ENCODE measurements at places on chromosomes 4 and X. TPM values are rescaled to one million over a fixed set of nuclear protein-coding genes. Genes with fewer than 3 reads are reported as not detected.

- DNase-seq, result no peak
Observed at GRCh38 chr4:13299343-13299742, 184.8 kb downstream of the RAB28 start.

Gene IQSEC2
- total RNA-seq, result 8.4 TPM

DNA sequence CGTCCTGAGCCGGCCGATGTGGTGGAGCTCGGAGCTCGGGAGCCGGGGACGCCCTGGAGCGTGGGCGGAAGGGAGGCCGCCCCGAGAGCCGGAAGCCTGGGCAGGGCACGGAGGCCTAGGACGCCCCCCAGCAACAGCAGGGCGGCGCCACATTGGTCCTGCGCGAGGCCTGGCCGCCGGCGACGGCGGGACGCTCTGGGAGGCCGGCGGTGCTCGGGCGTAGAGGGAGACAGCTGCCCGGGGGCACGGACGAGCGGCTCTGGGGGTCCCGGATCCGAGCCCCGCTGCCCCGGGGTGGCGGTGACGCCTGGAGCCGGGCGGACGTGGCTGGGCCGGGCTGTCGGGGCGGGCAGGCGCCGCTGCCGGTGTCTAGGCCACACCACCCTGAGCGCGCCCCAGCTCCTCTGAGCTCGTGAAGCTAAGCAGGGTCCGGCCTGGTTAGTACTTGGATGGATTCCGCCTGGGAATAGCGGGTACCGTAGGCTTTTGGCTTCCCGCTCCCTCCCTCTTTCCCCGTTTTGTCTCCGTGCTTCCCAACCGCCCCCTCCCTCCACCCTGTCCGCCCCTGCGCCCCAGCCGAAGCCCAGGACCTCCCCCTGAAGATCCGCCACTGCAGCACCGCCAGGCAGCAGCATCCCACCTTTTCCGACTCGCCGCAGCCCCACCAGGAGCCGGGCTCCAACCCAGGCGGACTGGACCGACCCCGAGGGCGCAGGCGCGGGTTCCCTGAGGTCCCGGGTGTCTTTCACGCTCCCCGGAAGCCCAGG, 12.1 kb downstream of the FRG2 start:
- DNase-seq, result peak; percentile 52

DNA sequence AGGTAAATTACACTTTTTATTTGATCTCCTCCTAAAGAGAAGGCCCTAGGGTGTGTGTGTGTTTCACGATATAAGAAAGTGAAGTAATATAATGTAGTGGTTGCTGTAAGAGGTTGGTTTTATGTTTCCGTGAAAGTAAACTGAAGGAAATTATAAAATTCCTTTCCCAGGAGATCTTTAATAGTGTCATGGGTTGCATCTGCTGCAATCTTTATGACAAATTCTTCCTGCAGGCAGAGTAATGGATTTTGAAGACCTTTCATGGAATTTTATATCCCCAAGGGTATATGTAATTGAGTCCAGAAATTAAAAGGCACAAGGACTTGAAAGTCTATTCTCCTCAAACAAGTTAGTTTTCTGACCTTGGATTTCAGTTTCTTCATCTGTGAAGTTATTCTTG, 538.6 kb downstream of the ANKRD50 start:
- no peak for DNase-seq

DNA sequence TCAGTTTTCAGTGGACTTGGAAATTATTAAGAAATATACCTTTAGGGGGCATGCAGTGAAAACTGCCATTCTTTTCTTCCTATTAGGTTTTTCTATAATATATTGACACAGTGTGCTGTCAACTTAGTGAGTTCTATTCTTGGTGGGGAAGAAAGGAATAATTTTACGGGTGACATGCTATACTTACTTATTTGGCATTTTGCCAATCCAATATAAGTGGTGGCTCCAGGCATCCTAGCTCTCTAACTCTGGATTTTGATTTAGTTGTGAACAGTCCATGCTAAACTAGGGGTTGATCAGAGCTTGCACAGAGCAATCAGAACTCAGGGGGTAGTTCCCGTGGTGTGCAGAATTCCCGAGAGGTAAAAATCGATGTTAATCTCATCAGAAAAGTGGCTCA, 277.7 kb upstream of the FTHL17 start:
- DNase-seq, result no peak

DNA sequence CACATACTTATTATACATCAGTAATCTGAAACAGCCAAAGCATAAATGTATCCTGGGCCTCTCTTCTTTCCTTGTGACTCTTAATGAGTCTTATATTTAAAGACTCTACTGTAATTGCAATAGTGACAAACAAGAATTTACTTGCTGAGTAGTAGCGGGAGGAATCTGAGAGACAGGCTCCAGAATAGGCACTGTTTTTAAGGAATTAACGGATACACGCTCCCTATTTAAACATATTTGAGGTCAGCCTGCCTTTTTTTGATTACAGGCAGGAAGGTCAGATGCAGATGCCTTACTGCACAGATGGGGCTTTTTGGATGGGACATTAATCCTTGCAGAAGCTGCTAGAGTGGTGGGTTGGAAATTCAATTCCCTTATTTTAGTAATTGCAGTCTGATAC, 196.3 kb upstream of the ANXA3 start:
- no peak for DNase-seq

Gene CCNB3
- total RNA-seq, result 0.35 TPM

Gene UCHL1
- 513 TPM for total RNA-seq

GRCh38 chrX:46695491-46695890, 63.4 kb downstream of the SLC9A7 start:
- DNase-seq, result no peak
